ENCODE measurements at places on chromosomes 7 and 10.
A peak's percentile ranks its signal among the peaks of the same experiment; 100 is the strongest.

- no peak for DNase-seq
Measured at GRCh38 chr7:7834761-7835160, 116.4 kb upstream of the RPA3 start.

DNA sequence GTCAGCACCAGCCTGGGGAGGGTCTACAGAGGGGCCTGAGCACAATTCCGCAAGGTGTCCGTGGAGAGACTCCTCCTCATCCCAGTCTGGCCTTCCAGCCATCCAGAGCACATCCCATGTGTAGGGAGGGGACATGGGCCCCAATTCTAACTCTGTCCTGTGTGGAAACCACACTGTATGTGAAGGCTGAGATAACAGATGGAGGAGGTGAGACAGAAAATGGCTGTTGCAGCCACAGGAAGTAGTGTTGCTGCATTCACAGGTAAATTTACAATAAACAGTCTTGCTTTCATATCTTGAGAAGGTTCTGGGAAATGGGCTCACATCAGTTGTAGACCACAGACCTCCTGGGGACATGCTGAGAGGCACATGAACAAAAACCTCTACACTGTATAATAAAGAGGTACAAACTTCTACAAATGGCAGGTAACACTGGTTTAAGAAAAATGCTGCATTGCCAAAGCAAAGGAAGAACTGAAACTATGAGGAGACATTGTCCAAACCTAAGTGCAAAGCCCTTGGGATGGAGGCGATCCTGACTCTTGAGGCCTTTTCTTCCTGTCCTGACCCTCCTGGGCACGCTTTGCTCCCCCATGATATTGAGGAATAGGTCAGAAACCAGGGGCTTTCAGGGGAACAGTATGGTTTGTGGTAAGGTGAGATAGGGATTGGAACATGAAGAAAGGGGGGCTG, 21.6 kb upstream of the GIMAP2 start:
- DNase-seq = no peak

GRCh38 chr7:81284576-81284975, 365.7 kb upstream of the SEMA3C start:
- DNase-seq = no peak

DNA sequence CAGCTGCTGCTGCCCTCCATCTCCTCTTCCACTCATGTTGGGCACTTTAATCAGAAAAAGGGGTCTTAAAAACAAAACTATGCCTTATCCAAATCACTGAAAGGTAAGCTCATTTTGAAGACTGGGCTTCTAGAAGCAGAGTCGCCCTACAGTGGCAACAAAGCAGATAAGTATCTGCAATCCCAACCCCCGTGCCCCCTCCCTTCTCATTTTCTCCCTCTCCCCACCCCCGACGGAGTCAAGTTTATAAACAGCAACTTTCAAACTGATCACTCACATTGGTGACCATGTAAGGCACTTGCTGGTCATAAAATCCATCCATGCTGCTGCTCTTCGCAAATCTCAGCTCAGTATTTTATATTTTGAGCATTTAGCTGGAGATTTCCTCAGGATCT, 738 bp downstream of the ETV1 start:
- peak; percentile 14 for DNase-seq

DNA sequence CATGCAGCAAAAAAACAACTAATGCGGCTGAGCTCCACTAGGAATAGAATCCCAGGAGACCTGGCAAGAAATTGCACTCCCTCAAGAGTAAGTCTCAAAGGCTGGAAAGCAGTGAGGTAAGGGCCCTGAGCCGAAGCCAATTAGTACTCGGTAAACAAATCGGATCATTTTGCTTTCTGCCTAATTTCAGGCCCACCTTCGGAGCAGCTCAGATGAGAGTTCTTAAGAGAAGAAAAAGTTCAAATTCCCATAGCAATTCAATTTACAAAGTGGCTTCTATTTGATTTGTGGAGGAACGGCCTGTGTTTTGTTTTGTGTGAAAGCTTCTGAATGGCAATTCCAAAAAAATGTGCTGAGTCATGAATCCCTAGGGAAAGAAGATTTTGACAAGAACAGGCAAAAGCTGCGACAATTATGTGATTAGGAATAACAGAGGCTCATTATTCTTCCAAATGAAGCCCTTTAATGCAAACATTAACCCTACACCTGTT, 60.9 kb downstream of the SLC16A9 start:
- peak; percentile 1 for DNase-seq

DNA sequence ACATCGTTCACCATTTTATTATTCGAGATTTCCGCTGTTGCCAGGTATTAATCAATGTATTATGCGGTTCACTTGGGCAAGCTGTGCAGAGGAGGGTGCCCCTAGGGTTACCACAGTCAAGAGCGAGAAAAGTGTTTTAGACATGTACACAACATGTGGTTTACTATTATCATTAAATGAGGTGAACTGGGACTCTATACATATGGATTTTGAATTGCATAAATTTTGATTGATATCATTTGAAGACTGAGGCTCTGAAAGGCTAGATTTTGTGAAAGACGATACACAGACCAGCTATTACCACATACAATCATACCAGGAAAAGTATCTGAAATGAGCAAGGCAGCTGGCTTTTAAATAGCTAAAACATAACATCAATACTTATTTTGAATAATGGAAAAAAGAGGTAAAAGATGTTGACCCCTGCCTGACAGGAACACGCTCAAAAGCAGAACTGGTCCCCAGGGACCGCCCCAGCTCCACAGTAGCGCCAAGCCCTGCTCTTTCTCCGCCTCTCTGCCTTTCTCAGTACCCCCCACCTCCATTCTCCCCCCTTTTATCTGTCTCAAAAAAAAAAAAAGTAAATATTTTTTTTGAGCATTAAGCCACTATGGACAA, 413.4 kb upstream of the MKI67 start:
- no peak for DNase-seq

DNA sequence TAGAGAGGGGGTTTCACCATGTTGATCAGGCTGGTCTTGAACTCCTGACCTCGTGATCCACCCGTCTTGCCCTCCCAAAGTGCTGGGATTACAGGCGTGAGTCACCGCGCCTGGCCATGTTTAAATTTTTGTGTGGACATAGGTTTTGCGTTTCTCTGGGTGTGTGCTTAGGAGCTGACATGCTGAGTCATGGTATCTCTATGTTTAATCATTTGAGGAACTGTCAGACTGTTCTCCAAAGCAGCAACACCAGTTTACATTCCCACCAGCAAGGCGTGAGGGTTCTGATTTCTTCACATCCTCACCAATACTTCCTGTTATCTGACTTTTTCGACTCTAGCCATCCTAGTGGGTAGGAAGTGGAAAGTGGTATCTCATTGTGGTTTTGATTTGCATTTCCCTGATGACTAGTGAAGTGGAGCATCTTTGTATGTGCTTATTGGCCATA, 153.7 kb downstream of the DNAJB6 start:
- DNase-seq = no peak

GRCh38 chr7:30310674-30311362, 26.4 kb downstream of the ZNRF2 start:
- DNase-seq = no peak

- DNase-seq = no peak
Measured at GRCh38 chr10:128398118-128398517, 271.9 kb upstream of the MKI67 start.

GRCh38 chr7:48042216-48042615, 6.9 kb downstream of the C7orf57 start:
- DNase-seq = no peak

DNA sequence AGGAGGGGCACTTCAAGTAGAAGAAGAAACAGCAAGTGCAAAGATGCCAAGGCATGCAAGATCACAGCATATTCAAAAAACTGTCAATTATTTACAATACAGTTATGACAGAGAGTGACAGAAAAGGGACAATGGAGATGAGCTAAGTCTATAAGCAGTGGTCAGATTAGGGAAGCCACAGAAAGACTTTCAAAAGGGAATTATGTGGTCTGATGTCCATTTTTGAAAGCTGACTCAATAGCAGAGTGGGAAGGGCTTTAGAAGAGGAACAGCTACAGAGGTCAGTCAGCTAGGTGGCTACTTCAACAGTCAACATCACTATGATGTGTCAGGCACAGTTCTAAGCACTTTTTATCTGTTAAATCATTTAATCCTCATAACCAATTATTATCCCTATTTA, 45.2 kb upstream of the SPOCK2 start:
- no peak for DNase-seq

GRCh38 chr7:27873981-27874957, 134.3 kb downstream of the TAX1BP1 start:
- DNase-seq = no peak

GRCh38 chr7:102943423-102944169, 30.8 kb downstream of the LRRC17 start:
- no peak for DNase-seq

DNA sequence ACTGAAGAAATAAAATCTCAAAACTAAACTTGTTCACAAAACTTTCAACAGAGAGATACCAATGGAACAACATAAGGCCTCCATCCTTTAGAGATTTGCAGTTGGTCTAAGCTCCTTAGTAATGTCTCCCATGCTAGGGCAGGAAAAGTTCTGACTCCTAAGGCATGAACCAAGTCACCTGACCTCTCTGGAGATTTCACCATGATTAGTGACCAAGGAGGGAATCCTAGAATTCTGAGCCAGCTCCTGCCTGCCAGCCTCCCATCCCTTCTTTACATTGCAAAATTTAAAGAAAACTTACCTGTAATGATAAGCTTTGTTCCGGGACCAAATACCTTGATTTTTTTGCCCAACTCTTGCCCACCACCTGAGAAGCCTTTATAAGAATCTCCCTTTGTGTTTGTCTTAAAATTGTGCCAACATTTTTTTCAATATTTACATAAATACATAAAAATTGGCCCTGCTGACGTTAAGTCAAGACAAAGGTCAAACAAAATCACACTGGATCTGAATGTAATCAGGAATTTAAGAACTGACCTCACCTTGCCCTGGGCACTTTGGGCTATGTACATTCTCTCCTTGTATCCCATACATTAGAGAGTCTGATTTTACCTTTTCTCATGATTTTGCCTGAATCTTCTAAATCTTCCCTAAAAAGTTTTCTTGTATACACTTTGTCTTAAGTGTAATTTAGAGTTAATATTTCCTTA, at the start of gene TARP:
TARP (minus strand) TSS at position 351 of the 710 bp plus-strand sequence.
- no peak for DNase-seq

DNA sequence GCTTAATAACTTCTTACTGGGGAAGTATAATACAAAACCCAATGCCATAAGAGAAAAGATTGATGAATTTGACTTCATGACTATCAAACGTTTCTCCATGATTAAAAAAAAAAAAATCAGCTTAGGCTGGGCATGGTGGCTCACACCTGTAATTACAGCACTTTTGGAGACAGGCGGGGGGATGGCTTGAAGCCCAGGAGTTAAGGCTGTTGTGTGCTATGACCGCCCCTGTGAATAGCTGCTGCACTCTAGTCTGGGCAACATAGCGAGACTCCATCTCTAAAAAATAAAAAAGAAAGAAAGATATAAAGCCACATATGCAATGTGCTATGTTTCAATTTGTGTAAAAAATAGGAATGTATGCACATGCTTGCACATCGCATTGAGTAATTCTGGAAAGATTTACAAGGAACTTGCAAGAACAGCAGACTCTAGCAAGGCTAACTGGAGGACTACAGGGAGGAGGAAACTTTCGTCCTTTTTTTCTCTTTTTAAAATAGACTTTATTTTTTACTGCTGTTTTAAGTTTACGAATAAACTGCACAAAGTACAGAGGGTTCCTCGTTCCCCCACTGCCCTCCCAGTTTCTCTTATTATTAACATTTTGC, 10.3 kb upstream of the RARRES2 start:
- DNase-seq = no peak

DNA sequence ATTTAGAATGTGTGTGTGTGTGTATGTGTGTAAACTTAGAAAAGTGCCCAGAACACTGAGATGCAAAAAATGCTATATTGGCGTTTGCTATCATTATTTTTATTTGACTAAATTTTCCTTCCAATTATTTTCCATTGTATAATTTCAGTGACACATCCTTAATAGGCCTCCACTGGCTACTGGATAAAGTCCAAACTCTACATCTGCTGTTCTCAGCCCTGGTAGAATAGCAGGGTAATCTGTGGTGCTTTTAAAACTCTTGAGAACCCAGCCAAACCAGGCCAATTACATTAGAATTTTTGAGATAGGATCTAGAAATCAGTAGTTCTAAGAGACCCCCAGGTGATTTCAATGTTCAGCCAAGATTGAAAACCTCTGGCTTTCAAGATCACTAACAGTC, 66.4 kb downstream of the ZNF503 start:
- no peak for DNase-seq

- no peak for DNase-seq
Measured at GRCh38 chr10:2856598-2856997, 210.8 kb upstream of the PFKP start.

DNA sequence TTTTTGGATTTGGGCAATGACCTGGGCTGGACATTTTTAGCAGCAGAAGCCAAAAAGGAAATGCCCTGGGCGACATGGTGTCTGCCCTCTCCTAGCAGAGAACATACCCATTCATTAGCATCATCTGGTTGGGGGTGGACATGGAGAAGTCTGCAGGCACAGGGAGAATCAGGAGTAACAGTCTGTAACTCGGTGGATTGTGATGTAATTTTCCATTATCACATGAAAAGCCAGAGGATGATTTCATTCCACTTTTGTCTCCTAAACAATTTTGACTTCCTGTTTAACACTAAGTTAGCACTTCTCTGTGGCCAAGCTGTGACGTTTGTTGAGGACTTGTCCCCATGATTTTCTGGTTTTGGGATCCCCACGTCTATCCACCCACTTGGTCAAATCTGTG, 153.8 kb upstream of the HABP2 start:
- DNase-seq = no peak

- DNase-seq = no peak
Measured at GRCh38 chr7:138902161-138902560, 79.0 kb downstream of the KIAA1549 start.

GRCh38 chr7:109996927-109997326, 1094.0 kb upstream of the LRRN3 start:
- DNase-seq = no peak

DNA sequence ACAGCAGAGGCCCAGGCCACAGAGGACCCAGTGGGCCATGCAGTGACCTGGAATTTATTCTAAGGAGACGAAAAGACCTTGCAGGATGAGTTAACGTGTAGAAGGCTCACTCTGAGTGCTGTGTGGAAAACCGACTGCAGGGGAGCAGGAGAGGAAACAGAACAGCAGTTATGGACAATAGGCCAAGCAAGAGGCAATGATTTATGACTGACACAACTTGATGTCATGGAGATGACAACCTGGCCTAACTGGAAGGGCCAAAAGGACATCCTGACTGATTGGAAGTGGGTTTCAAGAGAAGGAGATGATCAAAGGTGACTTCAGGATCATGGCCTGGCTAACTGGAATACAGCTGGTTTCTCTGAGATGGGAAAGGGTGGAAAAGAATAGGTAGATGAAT, 70.2 kb upstream of the RAPGEF5 start:
- no peak for DNase-seq

- no peak for DNase-seq
Measured at GRCh38 chr10:113261161-113261560, 291.7 kb upstream of the HABP2 start.

GRCh38 chr7:152341914-152342236, 93.9 kb downstream of the KMT2C start:
- DNase-seq = no peak

GRCh38 chr7:33981226-33981625, 75.9 kb downstream of the BMPER start:
- no peak for DNase-seq
